HFFc6 (cell line): ENCODE measurements at places on chromosomes 12 and 14. TPM values are rescaled to one million over a fixed set of nuclear protein-coding genes. Genes with fewer than 3 reads are reported as not detected.

GRCh38 chr14:25699981-25700380, 650.0 kb upstream of the STXBP6 start:
- DNase-seq: no peak
- H3K4me3 ChIP-seq: no peak overlapping the region
- no peak overlapping the region for H3K27ac ChIP-seq
- no peaks in the 10 kb centered on the region for H3K27me3 ChIP-seq
- no peaks in the 10 kb centered on the region for H3K4me1 ChIP-seq

INHBC gene
- not detected in 2 replicates for total RNA-seq

GRCh38 chr12:120814203-120814902, 88.7 kb downstream of the ACADS start:
- no peak overlapping the region for H3K4me3 ChIP-seq
- DNase-seq: no peak
- no peaks in the 10 kb centered on the region for H3K36me3 ChIP-seq
- no peaks in the 10 kb centered on the region for H3K27me3 ChIP-seq
- H3K27ac ChIP-seq: no peak overlapping the region
- H3K4me1 ChIP-seq: no peaks in the 10 kb centered on the region

DNA sequence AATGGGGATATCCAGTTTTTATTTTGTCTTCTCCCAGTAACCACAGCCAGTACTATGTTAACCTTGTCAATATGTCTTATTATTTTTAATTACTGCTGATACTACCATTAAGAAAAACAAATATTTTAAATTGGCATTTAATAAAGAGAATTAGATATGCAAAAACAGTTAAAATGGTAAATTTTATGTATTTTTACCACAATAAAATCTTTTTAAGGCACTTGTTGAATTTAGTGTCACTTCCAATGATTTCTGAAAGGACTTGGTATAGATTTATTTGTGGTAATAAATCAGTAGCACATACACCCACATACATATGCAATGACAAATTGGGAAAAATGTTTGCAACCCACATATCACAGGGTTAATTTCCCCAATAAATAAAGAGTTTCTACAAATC, 14.0 kb downstream of the CDKN1B start:
- no peak overlapping the region for H3K27ac ChIP-seq
- no peak overlapping the region for H3K4me3 ChIP-seq
- H3K27me3 ChIP-seq: peaks cover 3% of the 10 kb centered on the region; the same call in 1 of the 2 replicates
- H3K4me1 ChIP-seq: peaks cover 72% of the 10 kb centered on the region
- no peak for DNase-seq
- peaks cover 18% of the 10 kb centered on the region for H3K36me3 ChIP-seq

- H3K27ac ChIP-seq: no peak overlapping the region
- peaks cover 2% of the 10 kb centered on the region; the same call in 1 of the 2 replicates for H3K27me3 ChIP-seq
- H3K36me3 ChIP-seq: peaks cover 34% of the 10 kb centered on the region
- H3K4me3 ChIP-seq: no peak overlapping the region
- H3K4me1 ChIP-seq: peaks cover 8% of the 10 kb centered on the region
Measured at GRCh38 chr12:131988054-131988796, 38.5 kb downstream of the EP400 start.
